ENCODE measurements at places on chromosomes 3 and 15. TPM values are rescaled to one million over a fixed set of nuclear protein-coding genes. Genes with fewer than 3 reads are reported as not detected.

- no peak for DNase-seq
Measured at GRCh38 chr3:56867671-56868070, 65.9 kb upstream of the ARHGEF3 start.

- DNase-seq = no peak
Measured at GRCh38 chr15:85956532-85957275, 123.0 kb upstream of the AGBL1 start.

DNA sequence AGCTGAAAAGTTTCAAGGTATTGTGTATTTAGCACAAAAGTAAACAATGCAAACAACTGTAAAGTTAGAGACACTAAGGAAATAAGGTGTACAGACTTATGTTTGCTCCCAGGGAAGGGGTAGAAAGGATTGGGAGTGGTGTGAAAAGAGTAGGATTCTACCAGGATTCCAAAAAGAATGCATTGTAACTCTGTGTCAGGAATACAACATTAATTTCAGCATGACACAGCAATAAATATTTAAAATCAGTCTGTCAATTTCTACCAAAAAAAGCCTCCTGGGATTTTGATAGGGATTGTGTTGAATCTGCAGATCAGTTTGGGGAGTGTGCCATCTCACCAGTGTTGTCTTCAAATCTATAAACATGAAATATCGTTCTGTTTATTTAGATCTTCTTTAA is 73.4 kb downstream of the LRRC28 start:
- no peak for DNase-seq

- DNase-seq = no peak
Measured at GRCh38 chr3:112476346-112476745, 22.9 kb downstream of the BTLA start.

DNA sequence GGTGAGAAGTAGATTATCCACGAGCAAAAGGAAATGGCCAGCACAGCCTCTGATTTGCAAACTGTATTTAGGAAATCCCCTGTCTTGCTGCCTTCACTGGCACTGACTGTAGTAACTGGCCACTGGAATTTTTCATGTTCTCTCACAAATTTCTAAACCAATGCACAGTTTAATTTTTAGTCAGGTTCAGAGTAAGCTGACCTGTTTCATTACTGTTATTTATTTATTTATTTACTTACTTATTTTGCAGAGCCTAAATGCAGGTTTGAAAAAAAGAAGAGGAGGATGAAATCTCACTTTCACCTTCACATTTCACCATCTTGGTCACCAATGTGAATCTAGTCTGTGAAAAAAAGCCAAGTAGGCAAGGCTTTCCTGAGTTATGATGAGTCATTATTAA is 291.0 kb downstream of the PLOD2 start:
- DNase-seq = no peak

DNA sequence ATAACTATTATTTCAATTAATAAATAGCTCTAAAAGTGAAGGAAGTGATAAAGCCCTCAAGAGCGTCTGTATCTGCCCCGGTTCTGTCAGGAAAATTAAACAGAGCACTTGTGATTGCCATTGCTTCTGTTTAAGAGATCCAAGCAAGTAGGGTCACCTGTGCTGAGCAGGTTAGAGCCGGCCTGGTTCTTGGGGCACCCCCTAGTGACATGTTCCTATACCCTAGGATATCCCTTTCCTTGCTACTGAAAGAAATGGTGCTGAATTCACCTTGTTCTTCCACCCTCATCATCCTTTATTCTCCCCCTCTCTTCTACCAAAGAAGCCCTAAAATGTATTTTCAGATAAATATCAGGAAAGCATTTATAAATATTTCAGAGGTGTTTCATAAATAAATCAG is 323.5 kb downstream of the RORA start:
- no peak for DNase-seq

DNA sequence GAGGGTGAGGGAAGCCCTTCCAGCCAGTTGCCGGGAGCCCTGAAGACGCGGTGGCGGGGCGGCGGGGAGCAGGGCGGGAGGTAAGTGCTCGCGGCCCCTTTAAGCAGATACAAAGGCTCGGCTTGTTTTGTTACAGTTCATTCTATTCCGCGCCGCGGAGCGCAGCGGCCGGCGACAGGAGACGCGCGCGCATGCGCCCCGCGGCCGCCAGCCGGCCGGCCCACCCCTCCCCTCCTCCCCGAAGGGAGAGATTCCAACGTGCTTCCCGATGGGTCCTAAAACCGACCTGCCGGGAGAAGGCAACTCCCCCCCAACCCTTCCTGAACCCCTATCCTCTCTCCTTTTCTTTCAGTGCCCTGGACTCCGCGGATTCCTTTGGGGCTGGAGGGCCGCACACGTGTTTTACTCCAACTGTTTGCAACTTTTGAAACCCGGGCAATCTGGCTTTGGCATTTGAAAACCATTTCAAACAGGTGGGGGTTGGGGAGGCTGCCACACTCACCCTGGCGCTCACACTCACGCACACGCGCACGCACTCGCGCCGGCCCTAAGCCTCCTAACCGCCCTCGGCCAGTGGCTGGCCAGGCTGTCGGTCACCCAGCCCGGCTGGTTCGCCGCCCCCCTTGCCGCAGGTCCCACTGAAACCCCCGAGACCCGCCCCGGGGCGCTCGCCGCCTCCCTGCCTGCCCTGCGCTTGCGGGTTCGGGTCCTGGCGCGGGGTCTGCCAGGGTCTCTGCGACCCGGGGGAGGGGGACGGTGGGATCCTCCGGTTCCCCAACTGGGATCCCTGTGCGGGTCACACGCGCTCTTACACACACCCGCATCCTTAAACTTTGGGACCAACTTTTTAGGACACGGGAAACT is at the start of gene MAGI1:
MAGI1 (minus strand) TSS at position 193 of the 864 bp plus-strand sequence. CDS start 610 bp downstream, outside the sequence.
- peak; percentile 89 for DNase-seq

DNA sequence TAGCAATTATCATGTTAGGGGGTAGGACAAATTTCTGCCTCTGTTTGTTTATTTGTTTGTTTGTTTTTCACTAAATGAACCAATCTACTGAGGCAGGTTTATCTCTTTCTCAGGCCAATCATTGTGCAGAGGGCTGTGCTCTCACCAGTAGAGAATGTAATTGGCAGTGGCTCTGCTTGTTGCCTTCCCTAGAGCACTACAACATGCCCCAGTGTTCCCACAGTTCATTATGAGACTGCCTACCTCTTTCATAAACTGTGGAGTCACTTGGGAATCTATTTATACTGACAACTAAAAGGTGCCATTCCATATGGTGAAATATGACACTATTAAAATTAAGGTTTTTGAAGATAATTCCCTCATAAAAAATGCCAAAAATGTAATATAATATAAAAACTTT is 196.3 kb upstream of the ALCAM start:
- DNase-seq = no peak

DNA sequence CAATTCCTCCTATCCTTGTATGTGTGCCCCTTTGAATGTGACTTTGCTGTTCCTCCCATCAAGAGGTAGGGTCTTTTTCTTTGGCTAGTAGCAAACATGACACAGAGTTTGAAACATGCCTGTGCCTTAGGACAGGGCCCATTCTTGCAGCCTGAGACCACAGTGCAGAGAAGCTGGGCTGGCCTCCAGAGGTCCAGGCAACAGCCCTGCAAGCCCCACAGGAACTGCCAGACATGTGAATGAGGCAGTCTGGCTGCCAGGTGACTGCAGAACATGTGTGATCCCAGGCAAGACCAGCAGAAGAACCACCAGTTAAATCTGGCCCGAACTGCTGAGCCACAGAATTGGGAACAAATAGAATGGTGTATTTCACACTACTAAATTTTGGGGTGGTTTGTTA is 1.2 kb upstream of the HGD start:
- no peak for DNase-seq

- no peak for DNase-seq
Measured at GRCh38 chr3:77427528-77427927, 387.6 kb downstream of the ROBO2 start.

DNA sequence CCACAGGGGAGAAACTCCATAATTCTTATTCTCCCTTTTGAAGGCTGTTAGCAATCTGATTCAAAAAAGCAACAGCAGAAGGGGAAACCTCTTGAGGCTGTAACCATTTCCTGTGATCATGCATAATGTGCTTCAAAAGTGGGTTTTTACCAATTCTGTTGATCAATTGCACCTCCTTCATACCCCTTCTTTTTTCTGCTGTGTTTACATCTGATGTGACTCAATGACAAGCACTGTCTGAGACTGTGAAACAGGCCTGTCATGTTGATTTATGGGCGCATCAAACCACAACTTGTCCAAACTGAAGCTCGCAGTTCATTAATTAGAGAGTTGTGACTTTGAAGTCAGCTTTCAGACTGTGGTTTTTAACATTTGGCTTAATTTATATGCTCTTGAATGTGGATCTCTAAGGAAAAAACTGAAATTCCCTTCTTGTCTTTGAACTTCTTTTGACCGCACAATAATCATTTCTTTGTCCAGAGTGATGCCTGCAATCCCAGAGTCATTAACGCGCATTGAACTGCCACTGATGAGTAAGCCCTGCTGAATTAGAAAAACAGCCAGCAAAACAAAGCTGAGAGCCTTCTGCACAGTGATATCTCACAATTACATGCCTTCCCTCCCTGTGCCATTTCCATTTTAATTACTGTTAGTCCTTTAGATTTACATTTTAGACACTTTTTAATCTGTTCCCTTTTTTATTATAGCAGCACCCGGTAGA is 532.8 kb downstream of the FOXP1 start:
- peak; percentile 58 for DNase-seq

GRCh38 chr15:52653431-52653964 is 25.7 kb downstream of the ATOSA start:
- DNase-seq = no peak

GRCh38 chr3:58691997-58692396 is 25.4 kb upstream of the FAM3D start:
- no peak for DNase-seq

DNA sequence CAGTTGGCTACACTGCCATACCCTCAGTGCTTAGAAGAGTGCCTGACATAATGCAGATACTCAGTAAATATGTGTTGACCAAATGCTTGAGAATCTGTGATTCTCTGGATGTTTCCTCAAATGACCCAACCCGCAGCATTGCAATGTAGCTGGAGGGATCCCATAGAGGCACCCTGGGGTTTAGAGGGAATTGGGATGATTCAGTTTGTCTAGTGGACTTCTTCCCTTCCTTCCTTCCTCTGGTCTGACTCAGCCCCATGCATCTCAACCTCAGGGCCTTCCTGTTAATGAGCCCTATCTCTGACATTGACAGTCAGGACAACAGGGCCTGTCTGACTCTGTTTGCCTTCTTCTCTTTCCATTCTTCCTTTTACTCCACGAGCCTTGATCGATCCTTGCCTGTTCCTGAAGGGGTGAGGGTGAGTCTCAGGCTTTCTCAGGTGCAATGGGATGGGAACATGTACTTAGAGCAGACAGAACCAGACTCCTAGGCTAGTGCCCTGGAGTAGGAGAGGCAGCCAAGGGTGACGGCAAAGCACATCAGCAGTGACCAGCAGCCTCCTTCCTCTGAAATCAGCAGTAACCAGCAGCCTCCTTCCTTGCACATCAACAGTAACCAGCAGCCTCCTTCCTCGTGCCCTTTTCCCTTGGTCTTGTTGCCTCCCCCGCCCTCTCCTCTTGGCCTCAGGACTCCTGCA is 78.2 kb downstream of the DGKG start:
- no peak for DNase-seq

GRCh38 chr3:53043738-53044137 is 2.1 kb downstream of the SFMBT1 start:
- DNase-seq = no peak

DNA sequence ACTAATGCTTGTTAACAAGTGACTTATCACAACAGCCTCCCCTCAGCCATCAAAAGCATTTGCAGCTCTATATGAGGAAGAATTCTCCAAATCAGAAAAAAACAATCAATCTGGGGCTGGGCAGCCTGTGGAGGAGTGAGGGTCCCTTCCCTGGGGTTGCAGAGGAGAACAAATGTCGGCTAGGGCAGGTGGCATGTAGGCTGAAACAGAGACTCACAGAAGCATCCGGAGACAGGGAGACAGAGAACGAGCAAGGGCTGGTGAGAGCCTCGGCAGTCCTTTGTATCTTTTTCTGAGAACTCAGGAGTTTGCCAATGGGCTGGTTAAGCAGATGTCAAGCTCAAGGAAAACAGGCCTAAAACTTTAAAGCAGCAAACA is 15.8 kb downstream of the ITGA11 start:
- no peak for DNase-seq

The SH3GL3 gene
- total RNA-seq = not detected

The CLRN1 gene
- total RNA-seq = not detected

The FRMD4B gene
- total RNA-seq = 31.4 TPM

The GHRL gene
- not detected for total RNA-seq

The ATP10A gene
- 7.1 TPM for total RNA-seq

The CEMIP gene
- total RNA-seq = 6.3 TPM

The B3GALNT1 gene
- total RNA-seq = 0.67 TPM

The GNAT1 gene
- not detected for total RNA-seq

The SV2B gene
- total RNA-seq = 0.18 TPM

The TRIM42 gene
- total RNA-seq = not detected

The DUOXA2 gene
- total RNA-seq = not detected

Data from SK-MEL-5 (cell line).